Daoy (cell line): ENCODE measurements at places on chromosomes 1 and 21.

DNA sequence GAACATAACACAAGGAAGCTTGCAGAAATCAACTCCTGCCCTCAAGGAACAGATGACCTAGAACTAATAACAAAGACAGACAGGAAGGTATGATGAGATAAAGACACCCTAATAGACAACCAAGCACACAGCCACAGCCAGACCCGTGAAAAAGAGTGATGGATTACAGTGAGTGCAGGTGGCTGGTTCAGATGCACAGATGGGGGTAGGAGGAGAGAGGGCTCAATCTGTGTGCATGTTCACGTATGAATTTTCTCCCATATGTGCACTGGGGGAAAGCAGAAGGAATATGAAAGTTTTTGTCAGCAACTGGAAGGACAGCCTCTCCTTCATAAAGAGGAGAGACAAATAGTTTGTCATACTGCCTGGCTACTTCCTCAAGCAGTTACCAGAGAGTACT is 367.1 kb downstream of the PBX1 start:
- DNase-seq = no peak

- DNase-seq = no peak
These were observed 1.7 kb downstream of the HCRTR1 start for GRCh38 chr1:31618916-31619846.

- no peak for DNase-seq
These were observed 5.4 kb downstream of the VTCN1 start for GRCh38 chr1:117205368-117205767.

DNA sequence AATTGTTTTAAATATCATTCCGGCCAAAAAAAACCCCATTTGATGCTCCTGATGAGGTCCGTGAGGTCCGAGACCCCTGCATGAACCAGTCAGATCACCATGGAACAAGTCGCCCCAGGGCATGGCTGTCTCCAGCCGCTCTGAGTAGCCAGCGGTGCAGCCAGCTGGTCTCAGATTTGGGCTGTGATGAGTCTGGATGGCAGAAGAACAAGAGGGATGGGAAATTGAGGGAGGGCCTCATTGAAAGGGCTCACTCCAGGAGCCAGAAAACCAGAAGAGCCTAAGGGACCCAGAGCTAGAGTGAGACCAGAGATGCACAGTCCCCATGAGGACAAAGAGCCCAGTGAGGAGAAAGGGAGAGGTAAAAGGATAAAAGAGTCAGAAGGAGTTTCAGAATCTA is 174.0 kb downstream of the TOMM20 start:
- no peak for DNase-seq

- DNase-seq = no peak
These were observed 23.4 kb downstream of the ZNF281 start for GRCh38 chr1:200386416-200386815.

DNA sequence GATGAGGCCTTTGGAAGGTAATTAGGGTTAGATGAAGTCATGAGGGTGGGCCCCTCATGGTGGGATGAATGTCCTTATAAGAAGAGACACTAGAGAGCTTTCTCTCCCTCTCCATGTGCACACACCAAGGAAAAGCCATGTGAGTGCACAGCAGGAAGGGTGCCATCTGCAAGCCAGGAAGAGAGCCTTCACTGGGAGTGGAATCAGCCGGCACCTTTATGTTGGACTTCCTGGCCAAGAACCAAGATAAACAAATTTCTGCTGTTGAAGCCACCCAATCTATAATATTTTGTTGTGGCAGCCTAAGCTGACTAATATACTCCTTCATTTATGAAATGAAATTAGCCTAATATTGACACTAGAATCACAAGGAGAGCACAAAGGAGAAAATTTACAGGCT is 38.2 kb upstream of the PKP1 start:
- DNase-seq = no peak

DNA sequence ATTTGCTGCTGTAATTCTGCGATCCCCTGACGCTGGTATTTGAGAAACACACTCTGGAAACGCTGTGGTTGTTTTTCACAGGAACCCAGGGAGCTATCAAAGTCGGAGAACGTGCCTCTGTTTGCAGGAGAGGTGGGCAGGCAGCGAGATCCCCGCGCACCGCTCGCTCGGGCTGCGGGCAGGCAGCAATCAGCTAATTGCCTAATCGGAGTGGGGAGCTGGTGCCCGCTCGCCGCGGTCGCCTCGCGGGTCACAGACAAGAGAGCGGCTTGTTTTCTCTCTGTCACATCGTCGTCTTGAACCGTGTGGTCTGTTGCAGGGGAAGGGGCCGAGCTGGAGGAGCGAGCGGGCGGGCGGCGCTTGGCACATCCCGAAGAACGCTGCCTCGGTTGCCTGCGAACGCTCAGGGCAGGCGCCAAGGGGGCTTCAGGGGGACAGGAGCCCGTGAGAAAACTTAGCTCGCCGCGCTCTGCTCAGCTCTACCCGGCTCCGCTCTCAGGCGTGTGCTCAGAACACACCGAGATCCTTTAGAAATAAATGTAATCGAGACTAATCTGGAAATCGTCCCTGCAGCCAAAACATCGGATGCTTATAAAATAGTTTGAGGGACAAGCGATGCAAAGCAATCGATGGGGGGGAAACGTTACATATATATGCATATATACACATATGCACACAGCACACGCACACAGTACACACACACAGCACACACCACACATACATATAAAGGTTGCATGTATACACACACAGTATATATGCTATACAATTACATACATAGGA is 93.6 kb upstream of the SMYD2 start:
- peak; percentile 23 for DNase-seq

GRCh38 chr1:164660412-164660772 is 101.4 kb downstream of the PBX1 start:
- peak; percentile 58 for DNase-seq

DNA sequence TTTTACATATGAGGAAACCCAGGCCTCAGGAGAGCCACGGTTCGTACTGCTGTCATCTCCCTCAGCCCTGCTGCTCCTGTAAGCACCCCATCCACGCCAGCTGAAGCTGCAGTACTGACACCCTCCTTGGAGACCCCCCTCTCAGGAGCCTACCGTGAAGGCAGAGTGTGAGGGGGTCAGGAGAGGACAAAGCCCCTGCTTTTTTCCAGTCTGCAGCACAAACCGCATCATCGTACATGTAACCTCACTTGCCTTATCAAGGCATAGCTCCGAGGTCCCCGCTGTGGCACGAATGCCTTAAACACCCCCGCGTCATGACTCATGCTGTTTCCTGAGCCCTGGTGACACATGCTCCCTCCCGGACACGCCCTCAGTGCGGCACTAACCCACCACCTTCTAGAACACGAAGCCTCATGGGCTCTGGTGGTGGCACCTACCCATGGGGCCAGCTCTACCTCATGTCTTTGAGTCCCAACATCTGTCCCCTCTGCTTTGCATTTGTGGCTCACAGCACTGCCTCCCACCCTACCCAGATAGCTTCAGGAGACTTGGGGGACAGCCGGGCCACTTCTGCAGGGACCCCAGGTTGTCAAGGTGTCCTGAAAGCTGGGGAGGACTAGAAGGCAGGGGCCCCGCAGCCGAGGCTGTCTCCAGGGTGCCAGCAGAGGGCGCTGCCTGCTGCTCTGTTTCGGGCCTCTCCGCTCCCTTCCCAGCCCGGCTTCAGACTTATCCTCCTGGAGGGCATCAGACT is 4.9 kb downstream of the SH3BGRL3 start:
- DNase-seq = peak; percentile 99
